ENCODE measurements at places on chromosomes 13 and 19. TPM values are rescaled to one million over a fixed set of nuclear protein-coding genes. Genes with fewer than 3 reads are reported as not detected.

LHB gene
- total RNA-seq: 0.34 TPM

TJP3 gene
- not detected for total RNA-seq

ZNF284 gene
- total RNA-seq: 2.9 TPM

KLF1 gene
- total RNA-seq: not detected

FFAR1 gene
- total RNA-seq: not detected

PRMT1 gene
- 421 TPM for total RNA-seq

HPN gene
- total RNA-seq: not detected
